GM23338 (cell line): ENCODE measurements at places on chromosomes 3 and 15. TPM values are rescaled to one million over a fixed set of nuclear protein-coding genes. Genes with fewer than 3 reads are reported as not detected.

Gene ZNF860
- 12.4 and 14.7 TPM in 2 replicates for total RNA-seq

Gene ACOX2
- total RNA-seq, result 0.31 and 1.1 TPM in 2 replicates

Gene IQSEC1
- total RNA-seq, result 36.2 and 51.9 TPM in 2 replicates

Gene SI
- not detected in 2 replicates for total RNA-seq

Gene GOLGA6L9
- 12.7 and 13.0 TPM in 2 replicates for total RNA-seq

Gene AQR
- total RNA-seq, result 57.2 and 67.3 TPM in 2 replicates

Gene NR2F2
- total RNA-seq, result not detected in 2 replicates

Gene ITIH4
- 1.4 and 6.4 TPM in 2 replicates for total RNA-seq

Gene GNAT1
- not detected in 2 replicates for total RNA-seq

Gene SLC28A1
- total RNA-seq, result not detected in 2 replicates
